ENCODE measurements at places on chromosomes 3 and 15.

- H3K36me3 ChIP-seq, result no peaks in the 10 kb centered on the region
- no peak overlapping the region for H3K4me3 ChIP-seq
- no peaks in the 10 kb centered on the region for H3K4me1 ChIP-seq
- H3K27me3 ChIP-seq, result peaks cover 18% of the 10 kb centered on the region
These were observed 19.9 kb upstream of the TNFAIP8L3 start for GRCh38 chr15:51114437-51115119.

GRCh38 chr3:68889328-68889727 lies 43.0 kb downstream of the TAFA4 start:
- DNase-seq, result no peak
- H3K27ac ChIP-seq, result no peak overlapping the region
- no peaks in the 10 kb centered on the region for H3K36me3 ChIP-seq
- H3K4me3 ChIP-seq, result no peak overlapping the region
- peaks cover 11% of the 10 kb centered on the region for H3K27me3 ChIP-seq

- no peaks in the 10 kb centered on the region for H3K36me3 ChIP-seq
- peaks cover 38% of the 10 kb centered on the region for H3K4me1 ChIP-seq
- no peak for DNase-seq
These were observed 12.8 kb upstream of the SH3BP5 start for GRCh38 chr3:15345066-15345607.

DNA sequence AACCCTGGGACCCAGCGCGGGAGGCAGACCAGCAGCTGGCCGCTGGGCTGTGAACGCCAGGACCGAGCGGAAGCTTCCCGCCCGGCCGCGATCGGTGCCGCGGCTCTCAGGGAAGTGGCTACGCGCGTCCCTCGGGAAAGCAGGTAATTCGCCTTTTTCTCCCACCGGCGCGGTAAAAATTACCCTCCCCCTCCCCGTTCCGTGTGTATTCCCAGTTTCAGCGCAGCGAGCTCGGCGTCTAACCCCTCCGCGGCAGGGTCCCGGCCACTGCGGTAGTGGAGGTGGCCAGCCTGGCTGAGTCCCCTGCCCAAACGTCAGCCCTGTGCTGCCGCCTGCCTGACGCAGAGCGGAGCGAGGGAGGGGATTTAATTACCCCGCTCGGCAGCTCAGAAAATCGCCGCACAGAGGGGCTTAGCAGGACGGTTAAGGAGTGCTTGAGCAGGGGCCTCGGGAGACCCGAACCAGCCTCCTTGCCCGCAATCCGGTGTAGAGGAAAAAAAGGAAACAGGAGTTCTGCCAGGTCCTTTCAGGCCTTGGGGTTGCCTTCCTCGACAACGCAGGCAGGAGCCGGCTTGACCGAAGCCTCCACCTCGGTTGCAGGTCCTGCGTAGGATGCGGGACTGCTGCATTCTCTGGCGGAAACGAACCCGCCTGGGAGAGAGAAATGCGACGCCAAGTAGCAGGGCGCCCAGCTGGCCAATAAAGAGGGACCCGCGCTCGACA lies 2.9 kb downstream of the GATA2 start:
- H3K4me3 ChIP-seq, result peak overlapping the region; percentile 53
- peaks cover 60% of the 10 kb centered on the region for H3K27me3 ChIP-seq
- no peaks in the 10 kb centered on the region for H3K36me3 ChIP-seq
- DNase-seq, result peak; percentile 50
- H3K27ac ChIP-seq, result no peak overlapping the region

GRCh38 chr3:102205647-102206046 lies 229.2 kb upstream of the ZPLD1 start:
- H3K4me1 ChIP-seq, result no peaks in the 10 kb centered on the region
- H3K4me3 ChIP-seq, result no peak overlapping the region
- H3K27me3 ChIP-seq, result no peaks in the 10 kb centered on the region
- no peak overlapping the region for H3K27ac ChIP-seq
- DNase-seq, result no peak

DNA sequence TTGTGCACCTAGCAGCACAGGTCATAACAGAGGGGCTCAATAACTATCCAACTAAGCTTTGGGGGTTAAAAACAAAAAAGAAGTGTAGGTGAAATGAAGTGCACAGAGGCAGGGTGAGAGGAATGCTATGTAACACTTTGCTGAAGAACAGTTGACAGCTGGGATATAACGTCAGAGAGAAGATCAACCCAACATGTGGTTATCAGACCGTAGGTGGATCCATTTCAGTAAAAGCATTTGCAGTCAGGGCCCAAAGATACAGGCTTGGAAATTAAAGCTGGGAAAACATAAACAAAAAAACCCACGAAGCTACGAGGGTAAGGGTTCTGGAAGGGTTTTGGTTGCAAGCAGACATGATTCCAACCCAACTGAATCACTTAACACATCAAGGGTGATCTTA lies 377.5 kb upstream of the NR2F2 start:
- no peaks in the 10 kb centered on the region for H3K27me3 ChIP-seq
- H3K36me3 ChIP-seq, result no peaks in the 10 kb centered on the region
- H3K4me1 ChIP-seq, result no peaks in the 10 kb centered on the region
- no peak for DNase-seq

DNA sequence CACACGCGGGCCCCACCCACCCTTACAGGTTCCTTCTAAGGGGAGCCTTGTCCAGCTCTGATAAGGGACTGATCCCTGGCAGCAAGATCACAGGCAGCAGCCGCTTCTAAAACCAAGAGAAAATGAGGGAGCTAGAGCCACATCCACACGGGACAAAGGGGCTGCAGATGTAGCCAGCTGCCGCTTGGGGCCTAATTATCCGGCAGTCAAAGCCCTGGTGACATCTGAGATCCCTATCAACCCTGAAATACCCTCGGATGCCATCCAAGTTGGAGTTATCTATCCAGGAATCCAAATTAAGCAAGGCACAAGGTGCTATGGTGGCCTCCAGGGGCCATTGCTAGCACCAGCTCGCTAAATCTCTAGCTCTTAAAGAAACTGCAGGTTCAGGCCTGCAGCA lies 248.3 kb downstream of the VPS13C start:
- H3K27me3 ChIP-seq, result peaks cover 7% of the 10 kb centered on the region
- no peak overlapping the region for H3K4me3 ChIP-seq
- H3K27ac ChIP-seq, result no peak overlapping the region
- no peaks in the 10 kb centered on the region for H3K4me1 ChIP-seq
- no peaks in the 10 kb centered on the region for H3K36me3 ChIP-seq

GRCh38 chr15:49035825-49036224 lies 10.4 kb downstream of the SECISBP2L start:
- H3K4me1 ChIP-seq, result peaks cover 13% of the 10 kb centered on the region
- H3K27ac ChIP-seq, result no peak overlapping the region
- H3K4me3 ChIP-seq, result no peak overlapping the region
- DNase-seq, result no peak
- H3K27me3 ChIP-seq, result no peaks in the 10 kb centered on the region
- H3K36me3 ChIP-seq, result peaks cover 13% of the 10 kb centered on the region

Measured in activated CD4-positive, alpha-beta T cell treated with anti-CD3 and anti-CD28 coated beads for 36 hours (primary cell).